ENCODE measurements at places on chromosomes 6 and 20. TPM values are rescaled to one million over a fixed set of nuclear protein-coding genes. Genes with fewer than 3 reads are reported as not detected.

Gene FAM50B
- 5.0 TPM for total RNA-seq

Gene CTCFL
- total RNA-seq: 0.10 TPM

Gene BHLHE23
- total RNA-seq: not detected

Gene TBC1D7
- 14.8 TPM for total RNA-seq

Gene CST1
- not detected for total RNA-seq

Gene NRSN1
- total RNA-seq: 0.39 TPM

Gene ME1
- 11.4 TPM for total RNA-seq

Gene PLCB1
- 23.8 TPM for total RNA-seq

Gene CEP250
- 23.1 TPM for total RNA-seq

Gene PLCB4
- total RNA-seq: 6.8 TPM

Gene OR12D3
- not detected for total RNA-seq

Gene FOXO3
- 48.8 TPM for total RNA-seq

Gene TRPC4AP
- total RNA-seq: 44.6 TPM

Gene APOM
- 1.2 TPM for total RNA-seq

Gene HLA-DMA
- 7.1 TPM for total RNA-seq

Gene FILIP1
- total RNA-seq: 7.9 TPM

Gene HLA-DRB5
- 0.79 TPM for total RNA-seq

Gene EEF1A2
- total RNA-seq: 38.5 TPM

Gene MPC1
- total RNA-seq: 55.9 TPM

Gene TBX18
- total RNA-seq: 33.5 TPM

Gene IL22RA2
- 2.2 TPM for total RNA-seq

Gene UNC93A
- total RNA-seq: 0.69 TPM

Gene LINC00237
- total RNA-seq: not detected

Data from skin of body (tissue), 3 donors.